H9 (cell line): ENCODE measurements at places on chromosomes 16 and 17. TPM values are rescaled to one million over a fixed set of nuclear protein-coding genes. Genes with fewer than 3 reads are reported as not detected.
A peak's percentile ranks its signal among the peaks of the same experiment; 100 is the strongest.

ABCA10 gene
- not detected in 2 replicates for total RNA-seq

ARHGAP23 gene
- 96.3 and 97.9 TPM in 2 replicates for total RNA-seq

DNA sequence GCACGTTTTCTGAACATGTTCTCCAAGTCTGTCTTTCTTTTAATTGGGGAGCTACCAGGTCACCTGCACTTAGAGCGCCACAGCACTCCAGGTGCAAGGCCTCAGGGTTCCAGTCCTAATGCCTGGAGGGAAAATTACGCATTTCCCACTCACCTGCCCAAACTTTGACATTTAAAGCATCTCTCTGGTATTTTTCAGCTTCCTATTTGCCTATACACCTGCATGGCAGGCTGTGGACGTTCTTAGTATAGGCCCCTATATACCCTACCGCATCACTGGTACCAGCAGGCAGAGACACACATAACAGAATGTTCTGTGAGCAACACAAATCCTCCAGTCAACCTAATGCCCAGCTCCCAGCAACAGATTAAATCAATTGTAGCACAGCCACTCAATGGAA is 213.3 kb downstream of the MRTFB start:
- H3K36me3 ChIP-seq, result peaks cover 2% of the 10 kb centered on the region; the same call in 2 of the 3 replicates
- no peak overlapping the region for H3K27ac ChIP-seq
- H3K4me3 ChIP-seq, result peak overlapping the region; percentile 84

DNA sequence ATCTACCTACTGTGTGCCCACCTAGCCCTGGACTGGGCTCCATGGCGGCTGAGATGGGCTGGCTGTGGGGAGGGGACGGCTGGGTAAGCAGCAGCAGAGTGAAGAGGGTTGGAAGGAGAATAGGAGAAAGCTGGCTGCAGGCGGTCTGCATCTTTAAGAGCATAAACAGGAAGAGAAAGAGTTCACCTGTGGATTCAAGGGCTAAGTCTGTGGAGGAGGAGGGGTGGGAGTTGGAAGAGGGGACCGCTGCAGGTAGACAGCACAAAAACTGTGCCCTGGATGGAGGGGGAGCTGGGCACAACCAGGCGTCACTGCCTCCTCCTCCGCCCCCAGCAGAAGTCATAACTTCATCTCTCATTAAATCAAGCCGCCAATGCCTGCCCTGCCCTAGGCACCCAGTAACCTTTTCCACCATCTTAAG is 677 bp downstream of the SLC13A2 start:
- peak; percentile 27 for DNase-seq
- no peaks in the 10 kb centered on the region for H3K36me3 ChIP-seq
- H3K4me1 ChIP-seq, result no peaks in the 10 kb centered on the region; the same call in 1 of the 2 replicates
- no peaks in the 10 kb centered on the region; the same call in 1 of the 2 replicates for H3K27me3 ChIP-seq

HBM gene
- total RNA-seq, result not detected in 2 replicates

- no peak for DNase-seq
- H3K27ac ChIP-seq, result no peak overlapping the region
- H3K4me3 ChIP-seq, result peak overlapping the region; percentile 79
- H3K36me3 ChIP-seq, result peaks cover 3% of the 10 kb centered on the region
- H3K27me3 ChIP-seq, result peaks cover 2% of the 10 kb centered on the region; the same call in 1 of the 2 replicates
These were observed 1.5 kb downstream of the TRIM25 start for GRCh38 chr17:56912105-56912999.

- no peaks in the 10 kb centered on the region for H3K27me3 ChIP-seq
- no peaks in the 10 kb centered on the region for H3K4me1 ChIP-seq
- no peak overlapping the region for H3K27ac ChIP-seq
- no peak overlapping the region for H3K4me3 ChIP-seq
These were observed 101.7 kb downstream of the VAT1L start for GRCh38 chr16:77890075-77890474.

GRCh38 chr17:36469733-36470132 is 16.7 kb upstream of the ZNHIT3 start:
- H3K4me3 ChIP-seq, result no peak overlapping the region
- H3K36me3 ChIP-seq, result no peaks in the 10 kb centered on the region
- no peak overlapping the region for H3K27ac ChIP-seq
- no peaks in the 10 kb centered on the region for H3K4me1 ChIP-seq

DNA sequence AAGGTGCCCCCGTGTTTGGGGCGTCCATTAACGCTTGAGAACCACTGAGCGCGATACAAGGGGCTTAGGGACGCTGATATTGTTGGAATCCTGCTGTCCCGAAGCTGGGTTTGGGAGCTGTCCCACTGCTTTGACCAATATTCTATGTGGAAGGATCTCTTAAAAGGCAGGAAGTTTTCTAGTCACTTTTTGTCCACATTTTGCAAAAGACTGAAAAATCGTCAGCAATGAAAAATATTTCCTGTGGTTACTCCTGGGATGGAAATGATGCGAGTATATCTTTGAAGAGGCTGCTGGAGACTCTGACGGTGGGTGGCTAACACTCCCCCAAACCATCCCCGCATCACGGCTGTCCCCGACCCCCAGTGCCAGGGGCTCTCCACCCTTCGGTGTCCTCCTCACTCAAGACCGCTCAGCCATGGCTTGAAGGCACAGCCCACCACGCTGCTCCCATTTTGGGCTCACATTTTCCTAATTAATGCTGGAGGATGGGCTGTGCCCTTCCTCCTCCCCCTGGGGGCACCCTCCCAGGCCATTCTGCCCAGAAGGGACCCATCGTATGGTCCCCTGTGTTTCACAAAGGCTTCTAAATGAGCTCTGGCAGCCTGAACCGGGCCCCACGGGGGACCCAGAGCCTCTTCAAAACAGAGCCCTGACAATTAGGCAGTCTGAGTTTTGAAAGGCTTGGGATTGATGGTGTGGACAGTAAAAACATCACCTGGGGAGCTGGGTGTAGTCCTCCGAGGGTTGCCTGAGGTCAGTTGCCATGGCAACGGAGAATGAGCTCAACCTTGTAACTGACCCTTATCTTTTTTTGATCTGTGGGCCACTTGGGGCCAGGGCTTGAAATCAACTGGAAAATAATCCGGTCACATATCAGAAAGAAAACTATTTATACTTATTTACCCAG is 158.6 kb downstream of the C16orf78 start:
- no peaks in the 10 kb centered on the region for H3K36me3 ChIP-seq
- H3K27ac ChIP-seq, result no peak overlapping the region
- peaks cover 4% of the 10 kb centered on the region; the same call in 1 of the 2 replicates for H3K4me1 ChIP-seq
- H3K4me3 ChIP-seq, result no peak overlapping the region

- H3K27ac ChIP-seq, result no peak overlapping the region
- H3K4me3 ChIP-seq, result no peak overlapping the region
- H3K4me1 ChIP-seq, result no peaks in the 10 kb centered on the region
- no peaks in the 10 kb centered on the region for H3K27me3 ChIP-seq
- H3K36me3 ChIP-seq, result no peaks in the 10 kb centered on the region; the same call in 2 of the 3 replicates
These were observed 44.9 kb downstream of the GRIN2A start for GRCh38 chr16:10137341-10137740.

DNA sequence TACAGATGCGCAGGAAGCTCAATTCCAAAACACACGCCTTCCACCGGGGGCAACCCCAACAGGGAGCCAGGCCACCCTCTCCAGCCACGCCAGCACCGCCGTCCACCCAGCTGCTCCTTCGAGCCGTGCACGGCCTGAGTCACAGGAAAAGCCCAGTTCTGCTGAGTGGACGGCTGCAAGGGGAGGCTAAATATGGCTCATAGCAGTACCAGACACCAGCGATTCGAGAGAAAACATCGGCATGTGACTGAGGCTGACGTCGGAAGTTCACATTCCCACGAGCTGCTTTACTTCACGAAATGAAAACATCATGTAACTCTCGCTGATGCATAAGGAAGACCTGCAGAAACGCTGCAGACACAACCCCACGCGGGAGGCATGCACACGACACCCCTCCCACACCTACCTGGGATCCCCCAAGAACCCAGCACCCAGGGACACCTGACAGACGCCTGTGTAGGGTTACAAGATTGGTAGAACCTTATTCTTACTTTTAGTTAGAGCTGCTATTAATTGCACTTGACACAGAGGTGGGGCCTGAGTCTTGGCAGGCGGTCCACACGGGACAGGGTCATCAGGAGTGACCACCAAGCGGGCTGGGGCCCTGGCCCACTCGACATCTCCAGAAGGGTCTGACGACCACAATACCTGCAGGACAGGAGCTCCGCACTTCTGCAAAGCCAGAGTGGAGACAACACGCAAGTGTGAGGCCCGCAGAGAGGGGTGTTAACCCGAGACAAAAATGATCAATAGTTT is 116.8 kb downstream of the ANKRD11 start:
- peaks cover 2% of the 10 kb centered on the region; the same call in 1 of the 2 replicates for H3K4me1 ChIP-seq
- H3K36me3 ChIP-seq, result peaks cover 5% of the 10 kb centered on the region
- H3K4me3 ChIP-seq, result no peak overlapping the region

ABCA9 gene
- total RNA-seq, result not detected in 2 replicates

- H3K36me3 ChIP-seq, result peaks cover 5% of the 10 kb centered on the region; the same call in 1 of the 2 replicates
- peak; percentile 88 for DNase-seq
- H3K4me1 ChIP-seq, result peaks cover 5% of the 10 kb centered on the region; the same call in 1 of the 2 replicates
- no peaks in the 10 kb centered on the region for H3K27me3 ChIP-seq
- H3K4me3 ChIP-seq, result peak overlapping the region; percentile 87
These were observed 1.3 kb upstream of the SOCS1 start for GRCh38 chr16:11257131-11257938.

DNA sequence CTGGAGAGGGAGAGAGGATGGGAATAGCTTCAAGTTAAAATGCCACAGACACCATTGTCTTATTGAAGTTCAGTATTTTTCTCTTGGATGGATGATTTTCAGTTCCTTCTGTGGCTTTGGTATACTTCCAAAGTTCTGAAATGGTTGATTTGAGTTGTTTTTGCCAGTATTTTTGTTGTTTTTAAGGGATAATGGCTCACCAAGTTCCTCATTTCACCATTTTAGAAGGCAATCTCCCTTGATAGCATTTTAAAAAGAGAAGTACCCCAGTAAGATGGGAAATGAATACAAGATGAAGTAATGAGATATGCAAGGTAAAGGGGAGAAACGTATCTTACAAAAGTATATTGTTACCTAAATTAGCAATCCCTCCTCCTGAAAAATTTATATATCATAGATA is 18.5 kb upstream of the SPDYE4 start:
- no peaks in the 10 kb centered on the region for H3K27me3 ChIP-seq
- no peak overlapping the region for H3K27ac ChIP-seq
- H3K4me1 ChIP-seq, result no peaks in the 10 kb centered on the region
- no peak overlapping the region for H3K4me3 ChIP-seq
- DNase-seq, result no peak
- H3K36me3 ChIP-seq, result no peaks in the 10 kb centered on the region

DNA sequence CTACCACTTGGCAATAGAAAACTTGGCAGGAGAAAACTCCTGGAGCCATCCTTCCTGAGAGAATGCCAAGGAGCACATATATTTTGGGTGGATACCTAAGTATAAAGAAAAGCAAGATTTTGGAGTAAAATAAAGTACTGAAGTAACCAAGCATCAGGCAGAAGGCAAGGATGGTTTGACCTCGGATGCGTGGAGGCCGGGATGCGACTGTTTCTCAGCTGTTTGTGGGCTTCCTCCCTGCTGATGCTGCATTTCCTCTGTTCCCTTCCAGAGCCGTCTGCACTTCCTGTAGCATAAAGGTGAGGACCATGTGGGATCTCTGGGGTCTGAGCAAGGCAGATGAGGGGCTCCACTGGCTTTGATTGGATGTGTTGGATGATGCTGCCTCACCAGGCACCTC is 5.5 kb upstream of the TCF25 start:
- H3K4me1 ChIP-seq, result no peaks in the 10 kb centered on the region
- H3K27ac ChIP-seq, result no peak overlapping the region
- H3K36me3 ChIP-seq, result peaks cover 21% of the 10 kb centered on the region
- DNase-seq, result no peak

- H3K4me3 ChIP-seq, result no peak overlapping the region
- no peaks in the 10 kb centered on the region for H3K4me1 ChIP-seq
- no peak overlapping the region for H3K27ac ChIP-seq
- H3K36me3 ChIP-seq, result peaks cover 6% of the 10 kb centered on the region
- no peaks in the 10 kb centered on the region for H3K27me3 ChIP-seq
- DNase-seq, result no peak
These were observed 8.4 kb downstream of the GSPT1 start for GRCh38 chr16:11907160-11907970.

DNA sequence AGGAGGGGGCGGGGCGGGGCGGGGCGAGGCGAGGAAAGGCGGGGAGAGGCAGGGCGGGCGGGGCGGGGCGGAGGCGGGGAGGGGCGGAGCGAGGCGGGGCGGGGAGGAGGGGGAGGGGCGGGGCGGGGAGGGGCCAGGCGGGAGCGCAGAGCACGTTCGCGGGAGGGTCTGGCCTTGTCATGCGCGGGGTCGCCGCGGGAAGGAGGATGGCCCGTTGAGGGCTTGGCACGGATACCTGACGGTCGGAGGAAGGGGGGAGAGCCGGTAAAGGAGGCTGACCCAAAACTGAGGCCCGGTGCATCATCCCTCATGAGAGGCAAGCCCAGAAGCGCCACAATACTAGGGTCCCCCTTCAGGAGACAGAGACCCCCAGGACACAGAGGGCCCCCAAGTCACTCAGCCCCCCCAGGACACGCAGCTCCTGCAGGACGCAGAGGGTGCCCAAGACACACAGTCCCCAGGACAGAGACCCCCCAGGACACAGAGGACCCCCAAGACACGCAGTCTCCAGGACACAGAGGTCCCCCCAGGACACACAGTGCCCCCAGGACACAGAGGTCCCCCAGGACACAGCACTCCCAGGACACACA is 593 bp upstream of the WDR45B start:
- H3K36me3 ChIP-seq, result peaks cover 8% of the 10 kb centered on the region
- no peaks in the 10 kb centered on the region for H3K27me3 ChIP-seq
- no peaks in the 10 kb centered on the region; the same call in 1 of the 2 replicates for H3K4me1 ChIP-seq
- no peak overlapping the region for H3K27ac ChIP-seq

DNA sequence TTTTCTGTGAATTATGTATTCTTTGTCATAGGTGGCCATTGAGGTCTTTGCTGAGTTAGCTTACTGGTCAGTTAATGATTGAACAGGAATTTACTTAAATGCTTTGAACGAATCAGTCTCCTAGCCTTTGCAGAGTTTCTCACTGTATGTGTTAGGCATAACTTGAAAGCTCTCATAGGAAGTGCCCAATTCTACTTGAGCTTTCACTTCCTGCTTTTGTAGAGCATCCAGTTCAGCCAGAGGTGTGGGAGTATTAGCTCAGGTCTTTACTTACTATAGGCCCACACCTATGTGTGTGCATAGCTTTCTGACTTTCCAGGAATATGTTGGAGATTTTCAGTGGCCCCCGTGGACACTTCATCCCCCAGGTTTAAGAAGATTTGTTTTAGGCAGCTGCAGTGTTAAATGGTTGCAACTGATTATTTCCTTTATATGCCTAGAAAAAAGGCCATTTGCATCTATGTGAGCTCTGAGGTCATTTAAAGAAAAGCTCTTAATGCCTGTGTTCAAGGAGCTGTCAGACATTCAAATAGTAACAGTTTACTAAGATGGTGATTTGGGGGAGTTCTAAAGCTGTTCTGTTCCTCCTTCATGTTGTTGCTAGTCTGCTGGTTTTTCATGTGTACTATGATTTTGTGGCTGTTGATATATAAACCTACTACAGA is 62.3 kb downstream of the PHKB start:
- no peaks in the 10 kb centered on the region for H3K27me3 ChIP-seq
- H3K4me3 ChIP-seq, result no peak overlapping the region
- no peaks in the 10 kb centered on the region for H3K36me3 ChIP-seq
- no peak overlapping the region for H3K27ac ChIP-seq
- H3K4me1 ChIP-seq, result no peaks in the 10 kb centered on the region; the same call in 1 of the 2 replicates
- no peak for DNase-seq

COX6A2 gene
- total RNA-seq, result not detected in 2 replicates

SLC38A8 gene
- 0.35 TPM in 1 of 2 replicates, not detected in the other for total RNA-seq

ITGA2B gene
- 8.3 and 10.1 TPM in 2 replicates for total RNA-seq
